ENCODE measurements at places on chromosomes 16 and 17.

DNA sequence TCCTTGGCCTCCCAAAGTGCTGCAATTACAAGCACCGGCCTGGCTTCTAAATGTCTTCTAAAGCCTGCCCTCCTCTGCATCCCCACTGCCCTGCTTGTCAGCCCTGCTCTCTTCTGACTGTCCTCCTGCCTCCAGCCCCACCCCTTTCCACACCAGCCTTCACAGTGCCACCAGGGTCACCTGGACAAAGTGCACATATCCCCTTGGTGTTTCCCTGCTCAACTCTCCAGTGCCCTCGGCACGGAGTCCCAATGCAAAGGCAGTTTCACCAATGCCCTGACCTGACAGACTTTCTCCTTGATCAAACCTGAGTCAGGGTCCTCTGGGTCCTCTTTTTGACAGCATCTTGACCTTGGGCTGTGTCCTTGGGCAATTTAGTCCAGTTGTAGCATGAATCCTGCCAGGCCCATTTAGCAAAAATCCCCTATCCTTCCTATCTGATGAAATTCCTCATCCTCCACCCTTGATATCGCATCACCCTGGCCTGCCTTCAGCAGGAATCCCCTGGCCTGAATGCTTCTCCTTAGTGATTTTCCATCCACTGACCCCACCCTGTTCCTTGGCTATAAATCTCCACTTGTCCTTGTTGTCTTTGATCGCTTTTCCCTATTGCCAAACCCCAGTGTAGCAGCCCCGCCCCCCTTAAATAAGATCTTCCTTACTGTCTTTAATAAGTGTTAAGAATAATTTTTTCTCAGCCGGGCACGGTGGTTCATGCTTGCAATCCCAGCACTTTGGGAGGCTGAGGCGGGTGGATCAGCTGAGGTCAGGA is 42.7 kb upstream of the ETV4 start:
- DNase-seq: no peak

DNA sequence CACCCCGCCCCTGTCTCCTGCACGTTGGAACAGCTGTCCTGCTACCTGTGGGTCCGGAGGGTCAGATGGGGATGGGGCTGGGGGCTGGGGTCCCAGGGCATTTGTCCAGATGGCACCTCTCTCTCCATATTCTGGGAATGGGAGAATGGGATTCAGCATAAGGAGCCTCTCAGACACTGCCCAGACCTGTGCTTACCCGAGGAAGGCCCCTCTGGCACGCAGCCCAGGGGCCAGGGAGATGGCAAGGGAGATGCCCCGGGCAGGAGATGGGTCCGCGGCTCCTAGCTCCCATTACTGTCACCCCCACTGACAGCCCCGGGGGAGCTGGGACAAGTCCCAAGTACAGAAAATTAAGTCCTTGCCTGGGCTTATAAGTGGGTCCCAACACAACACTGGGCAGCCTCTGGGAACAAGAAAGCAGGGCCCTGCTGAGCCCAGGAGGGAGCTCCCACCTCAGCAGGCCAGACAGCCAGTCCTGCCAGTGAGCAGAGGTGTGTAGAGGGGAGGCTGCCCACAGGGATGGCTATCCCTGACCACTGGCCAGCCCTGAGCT is 1.8 kb downstream of the VASN start:
- DNase-seq: no peak

DNA sequence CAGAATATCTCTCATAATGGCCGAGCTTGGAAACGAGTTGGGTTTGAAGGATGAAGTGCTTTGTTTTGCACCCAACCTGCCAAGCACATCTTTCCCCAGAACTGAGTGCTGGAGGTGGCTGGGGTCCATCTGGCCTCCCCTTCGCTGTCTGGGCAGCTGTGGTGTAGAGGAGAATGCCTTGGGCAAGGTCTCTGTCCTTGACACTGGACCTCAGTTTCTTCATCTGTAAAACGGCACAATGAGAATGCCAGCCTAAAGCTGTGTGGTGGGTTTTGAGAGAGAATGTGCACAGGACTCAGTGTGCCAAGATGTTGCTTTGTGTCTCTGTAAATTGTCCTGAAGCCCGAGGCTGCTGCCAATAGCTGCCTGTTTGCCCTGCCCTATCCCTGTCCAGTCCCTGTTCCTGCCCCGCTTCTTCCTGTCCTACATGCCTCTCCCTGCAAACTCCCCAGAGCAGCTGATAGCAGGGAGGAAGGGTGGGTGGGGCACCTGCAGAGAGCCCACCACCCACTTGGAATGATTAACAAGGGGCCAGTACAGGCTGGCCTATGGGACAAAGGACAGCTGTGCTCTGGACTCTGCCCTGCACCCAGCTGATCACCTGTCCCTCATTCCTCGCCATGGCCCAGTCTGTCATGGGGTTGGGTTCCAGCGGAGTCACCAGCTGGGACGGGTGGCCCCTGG is 15.3 kb downstream of the LASP1 start:
- no peak for DNase-seq

- DNase-seq: no peak
Observed at GRCh38 chr17:39556423-39556822, 51.3 kb downstream of the NEUROD2 start.

GRCh38 chr17:32519228-32520103 is 32.7 kb downstream of the CDK5R1 start:
- peak; percentile 78 for DNase-seq

- DNase-seq: no peak
Observed at GRCh38 chr17:82841921-82842596, 2.2 kb upstream of the ZNF750 start.

GRCh38 chr17:2183346-2183745 is 120.2 kb downstream of the SMG6 start:
- DNase-seq: no peak

All from CD4-positive, alpha-beta T cell treated with Interleukin-21 for 1 hour (primary cell).